ENCODE measurements at places on chromosomes 3 and 15.
A peak's percentile ranks its signal among the peaks of the same experiment; 100 is the strongest.

GRCh38 chr15:66815318-66815717, 113.3 kb downstream of the SMAD6 start:
- DNase-seq, result peak; percentile 70

GRCh38 chr15:67149068-67149772, 83.8 kb downstream of the SMAD3 start:
- DNase-seq, result no peak

DNA sequence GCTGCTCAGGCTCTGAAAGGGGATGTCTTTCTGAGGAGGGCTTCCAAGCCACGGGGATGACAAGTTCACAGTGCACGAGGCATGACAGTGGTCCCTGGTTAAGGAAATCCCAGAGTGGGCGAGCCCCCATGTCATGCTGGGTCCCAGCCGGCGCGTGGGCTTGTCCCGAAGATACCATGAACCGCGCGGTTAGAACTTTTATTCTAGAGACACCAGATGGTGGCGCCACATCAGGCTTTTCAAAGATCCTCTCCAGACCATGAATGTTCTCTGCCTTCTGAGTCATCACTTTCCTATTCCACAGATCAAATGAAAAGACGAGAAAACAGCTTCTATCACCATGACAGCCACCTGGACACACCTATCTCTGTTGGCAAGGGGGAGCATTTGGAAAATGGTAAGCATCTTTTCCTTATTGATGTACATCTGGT, 227.8 kb upstream of the LYSMD4 start:
- no peak for DNase-seq

DNA sequence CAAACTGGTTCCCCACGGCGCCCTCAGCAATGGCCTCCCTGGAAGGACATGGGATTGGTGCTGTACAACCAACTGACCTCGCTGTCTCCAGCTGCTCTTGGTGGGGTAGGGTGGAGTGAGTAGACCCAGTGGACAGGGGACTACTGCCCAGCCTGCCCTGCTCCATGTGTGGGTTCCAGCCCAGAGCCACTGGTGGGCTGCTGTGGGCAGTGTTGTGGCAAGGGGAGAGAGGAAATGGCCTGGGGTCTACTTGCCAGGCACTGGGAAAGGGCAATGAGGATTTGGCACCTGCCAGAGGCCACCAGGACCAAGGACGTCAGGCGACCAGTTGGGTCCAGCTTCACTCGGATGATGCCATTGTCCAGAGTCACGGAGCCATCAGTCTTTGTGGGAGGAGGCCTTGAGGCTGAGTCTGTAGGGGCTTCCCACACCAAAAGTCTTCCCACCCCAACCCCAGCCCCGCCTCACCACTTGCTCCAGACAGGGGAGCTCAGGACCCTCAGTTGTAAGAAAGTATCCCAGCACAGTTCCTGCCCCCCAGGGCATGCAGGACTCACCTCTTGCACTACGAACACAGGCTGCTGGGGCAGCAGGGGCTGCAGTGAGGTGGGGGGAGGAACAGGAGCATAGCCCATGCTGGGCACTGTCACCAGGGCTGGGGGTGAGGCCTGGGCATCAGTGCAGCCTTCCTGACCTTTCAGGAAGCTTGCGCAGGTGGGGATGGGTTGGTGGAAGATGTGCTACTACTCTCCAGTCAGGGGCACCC, 9.5 kb downstream of the MAN2C1 start:
- DNase-seq, result no peak

- no peak for DNase-seq
Measured at GRCh38 chr15:66498501-66499386, 1.2 kb upstream of the SNAPC5 start.

GRCh38 chr3:131786386-131786785, 248.4 kb downstream of the CPNE4 start:
- DNase-seq, result no peak

GRCh38 chr3:118098827-118099226, 935.8 kb downstream of the IGSF11 start:
- DNase-seq, result no peak

DNA sequence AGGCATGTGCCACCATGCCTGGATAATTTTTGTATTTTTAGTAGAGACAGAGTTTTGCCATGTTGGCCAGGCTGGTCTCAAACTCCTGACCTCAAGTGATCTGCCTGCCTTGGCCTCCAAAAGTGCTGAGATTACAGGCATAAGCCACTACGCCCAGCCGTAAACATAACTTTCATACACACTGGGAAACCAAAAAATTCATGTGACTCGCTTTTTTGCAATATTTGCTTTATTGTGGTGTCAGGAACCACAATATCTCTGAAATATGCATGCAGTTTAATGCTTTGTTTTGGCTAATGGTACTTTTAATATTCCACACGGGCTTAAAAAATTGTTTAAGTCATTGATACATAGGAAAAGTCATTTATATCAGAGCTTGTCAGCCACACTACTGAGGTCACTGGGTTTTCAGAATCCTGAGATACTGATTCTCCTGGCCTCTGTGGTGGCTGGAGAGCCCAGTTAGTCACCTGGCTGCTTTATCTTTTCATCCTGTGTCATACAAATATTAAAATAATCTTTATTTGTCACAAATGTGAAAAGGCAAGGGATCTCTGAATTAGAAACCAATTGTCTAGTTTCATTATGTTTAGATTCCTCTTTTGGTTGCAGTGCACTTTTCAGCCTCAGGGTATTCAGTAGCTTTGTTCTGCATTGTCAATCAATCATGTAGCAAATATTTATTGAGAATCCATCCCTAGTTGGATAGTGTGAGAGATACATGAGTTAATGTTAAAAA, 10.0 kb downstream of the TMEM62 start:
- DNase-seq, result no peak

DNA sequence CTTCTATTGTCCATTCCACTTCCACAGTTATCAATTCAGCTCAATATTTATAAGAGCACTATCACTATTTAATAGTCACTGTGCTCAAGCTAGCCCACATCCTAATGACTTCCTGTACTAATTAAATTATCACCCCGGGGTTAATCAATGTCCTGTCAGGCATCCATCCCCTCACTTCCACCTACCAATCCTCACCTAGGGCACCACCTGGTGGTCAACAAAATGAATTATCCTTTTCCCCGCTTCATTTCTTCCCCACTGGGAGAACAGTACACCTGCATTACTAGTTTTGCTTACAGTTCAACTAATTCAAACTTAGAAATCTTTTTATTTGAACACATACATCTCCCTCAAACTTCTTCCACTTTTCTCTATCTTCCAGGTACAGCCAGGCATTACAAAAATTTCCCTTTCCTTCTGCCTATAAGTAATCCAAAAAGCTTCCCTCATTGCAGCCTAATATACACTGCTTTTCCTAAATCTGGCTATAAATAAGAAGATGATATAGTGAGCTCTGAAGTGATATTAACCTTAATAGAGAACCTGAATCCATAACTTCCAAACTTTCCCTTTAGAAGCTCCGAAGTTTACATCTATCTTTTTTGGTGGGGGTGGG, 68.5 kb downstream of the TMCC1 start:
- no peak for DNase-seq

DNA sequence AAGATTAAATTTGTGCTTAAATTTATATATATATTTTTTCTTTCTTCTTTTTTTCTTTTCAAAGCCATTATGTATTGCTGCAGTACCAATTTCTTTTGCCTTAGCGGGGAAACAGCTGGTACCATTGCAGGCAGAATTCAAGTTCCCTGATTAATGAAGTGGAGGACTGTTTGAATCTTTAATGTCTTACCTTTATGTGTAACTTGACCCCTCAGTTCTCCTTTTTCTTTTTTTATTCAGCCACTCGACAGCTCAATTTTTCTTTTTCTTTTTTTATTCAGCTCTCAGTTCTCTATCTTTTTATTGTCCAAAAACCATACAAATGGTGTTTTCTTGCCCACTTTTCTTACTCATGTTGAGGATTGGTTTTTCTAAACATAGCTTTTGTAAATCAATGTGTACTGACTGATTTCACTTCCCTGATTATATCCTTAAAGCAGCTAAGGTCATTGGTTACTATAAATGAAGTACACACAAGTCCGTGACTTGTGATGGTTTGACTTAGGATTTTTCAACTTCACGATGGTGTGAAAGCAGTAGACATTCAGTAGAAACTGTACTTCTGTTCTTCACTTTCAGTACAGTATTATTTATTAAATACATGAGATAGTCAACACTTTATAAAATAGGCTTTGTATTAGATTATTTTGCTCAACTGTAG, 22.8 kb downstream of the ATP2C1 start:
- DNase-seq, result no peak

DNA sequence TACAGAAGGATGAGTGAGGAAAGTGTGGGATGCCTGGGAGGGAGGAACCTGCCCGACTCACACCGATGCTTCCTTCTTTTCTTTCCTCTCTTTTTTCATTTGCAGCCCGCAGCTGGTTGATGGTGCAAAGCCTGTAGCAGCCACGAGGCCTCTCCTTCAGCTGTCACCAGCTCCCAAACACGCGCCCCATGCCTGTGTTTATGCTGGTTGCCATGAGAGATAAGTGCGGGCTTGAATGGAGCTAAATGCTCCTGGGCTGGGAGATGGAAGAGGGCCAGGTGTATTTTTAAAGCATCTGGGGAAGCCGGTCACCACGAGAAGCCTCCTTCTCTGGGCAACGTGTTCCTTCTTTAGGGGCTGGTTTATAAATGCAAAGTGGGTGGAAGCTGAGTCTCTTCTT, 9.3 kb downstream of the COLQ start:
- no peak for DNase-seq

DNA sequence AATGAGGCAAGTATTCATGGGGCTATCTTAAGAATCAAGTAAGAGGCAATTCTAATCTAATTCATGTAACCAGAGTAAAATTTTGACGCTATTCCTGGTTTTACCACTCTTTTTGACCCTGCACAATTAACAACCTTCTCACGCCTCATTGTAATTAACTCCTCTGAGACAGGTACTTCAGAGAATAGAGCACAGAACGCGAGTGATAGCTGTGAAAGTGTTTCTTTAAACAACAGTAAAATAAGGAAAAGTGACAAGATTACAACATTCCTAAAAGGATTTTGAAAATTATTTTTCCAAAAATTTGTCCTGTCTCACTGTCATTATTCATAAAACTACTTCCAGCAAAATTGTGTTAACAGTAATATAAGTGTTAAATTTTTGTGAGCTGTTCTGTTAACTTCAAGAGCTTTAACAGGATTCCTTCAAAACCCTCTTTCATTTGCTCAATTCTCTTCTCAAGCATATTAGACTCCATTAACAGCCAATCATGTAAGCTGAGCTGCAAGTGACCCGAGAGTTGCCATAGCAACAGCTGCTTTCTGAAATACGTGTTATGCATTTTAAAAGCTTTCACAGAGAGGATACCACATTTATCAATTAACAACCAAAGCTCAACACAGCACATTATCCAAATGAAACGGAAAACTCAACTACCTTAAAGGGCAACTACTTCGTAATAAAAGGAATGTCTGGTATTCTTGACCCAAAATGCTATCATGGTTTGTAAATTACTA, 93.1 kb downstream of the STAG1 start:
- peak; percentile 68 for DNase-seq

DNA sequence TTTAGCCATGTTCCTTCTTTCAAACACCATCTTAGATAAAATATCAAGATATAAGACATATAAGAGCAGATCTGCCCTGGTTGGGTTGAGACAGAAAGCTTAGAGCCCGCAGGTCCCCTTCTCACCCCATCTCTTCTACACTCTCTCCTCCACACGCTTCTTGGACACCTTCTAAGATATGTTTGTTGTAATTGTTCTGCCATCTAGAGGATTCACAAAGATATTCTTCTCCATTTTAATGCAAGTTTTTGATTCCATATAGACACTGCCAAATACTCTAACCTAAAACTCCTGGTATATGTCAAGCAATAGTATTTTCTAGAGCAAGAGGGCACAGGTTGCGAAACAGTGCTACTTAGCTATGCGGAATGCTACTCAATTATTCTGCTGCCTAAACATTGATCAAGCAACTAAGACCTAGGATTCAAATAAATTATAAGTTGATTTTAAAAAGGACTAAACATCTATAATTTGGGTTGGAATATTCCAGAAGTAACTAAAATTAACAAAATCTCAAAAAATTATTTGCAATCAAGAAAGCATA, 6.8 kb downstream of the CHRM5 start:
- no peak for DNase-seq

- no peak for DNase-seq
Measured at GRCh38 chr15:67091071-67091979, 25.9 kb downstream of the SMAD3 start.

GRCh38 chr3:128975276-128975675, 18.6 kb downstream of the CFAP92 start:
- DNase-seq, result no peak

DNA sequence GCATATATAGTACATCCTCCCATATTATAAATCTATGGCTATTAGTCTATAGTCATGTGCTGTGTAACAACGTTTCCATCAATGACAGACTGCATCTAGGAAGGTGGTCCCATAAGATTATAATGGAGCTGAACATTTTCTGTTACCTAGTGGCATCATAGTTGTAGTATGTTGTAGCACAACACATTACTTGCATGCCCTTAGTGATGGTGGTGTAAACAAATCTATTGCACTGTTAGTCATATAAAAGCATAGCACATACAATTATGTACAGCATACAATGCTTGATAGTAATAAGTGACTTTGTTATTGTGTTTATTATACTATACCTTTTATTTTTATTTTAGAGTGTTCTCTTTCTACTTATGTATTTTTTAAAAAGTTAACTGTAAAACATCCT, 37.4 kb upstream of the TNFSF10 start:
- DNase-seq, result no peak

GRCh38 chr3:56135941-56136340, 332.3 kb downstream of the ERC2 start:
- DNase-seq, result no peak

DNA sequence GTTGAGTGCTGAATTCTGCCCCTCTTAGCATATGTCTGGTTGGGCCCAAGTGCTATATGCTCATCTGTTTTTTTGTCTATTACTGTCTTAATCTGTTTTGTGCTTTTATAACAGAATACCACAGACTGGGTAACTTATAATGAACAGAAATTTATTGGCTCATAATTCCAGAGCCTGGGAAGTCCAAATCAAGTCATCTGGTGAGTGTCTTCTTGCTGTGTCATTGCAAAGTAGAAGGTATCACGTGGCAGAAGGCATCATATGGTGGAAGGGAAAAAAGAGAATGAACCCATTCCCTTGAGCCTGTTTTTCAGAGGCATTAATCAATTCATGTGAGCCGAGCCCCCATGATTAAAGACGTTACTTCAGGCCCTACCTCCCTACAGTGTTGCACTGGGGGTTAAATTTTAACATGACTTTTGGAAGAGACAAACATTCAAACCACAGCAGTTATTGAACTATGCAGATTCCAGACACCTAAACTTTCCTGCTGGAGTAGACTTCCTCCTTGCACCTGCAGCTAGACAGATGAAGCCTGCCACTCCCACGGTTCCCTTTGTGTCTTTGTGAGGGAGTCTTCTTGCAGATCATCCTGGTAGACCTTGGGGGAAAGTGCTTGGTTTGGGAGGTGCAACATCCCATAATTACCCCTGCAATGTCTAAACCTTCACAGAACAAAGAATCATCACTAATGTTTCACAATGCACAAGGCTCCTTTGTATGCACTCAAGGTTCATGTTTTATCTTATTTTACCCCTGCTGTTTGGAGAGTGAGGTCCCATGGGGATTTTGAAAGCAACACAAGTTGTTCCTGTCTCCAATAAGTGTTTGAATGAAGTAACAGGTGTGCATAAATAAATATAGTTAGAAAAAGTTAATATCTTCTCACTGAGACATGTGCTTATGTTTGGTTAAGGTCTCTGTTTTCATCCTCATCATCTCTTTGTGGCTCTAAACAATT, 64.7 kb upstream of the XCR1 start:
- DNase-seq, result no peak

GRCh38 chr15:75174729-75175128, 27.0 kb upstream of the C15orf39 start:
- DNase-seq, result no peak

Measured in AG09319 (cell line).